ENCODE measurements at places on chromosomes 3 and 15.

GRCh38 chr3:18825665-18826064 lies 322.6 kb upstream of the KCNH8 start:
- no peak for DNase-seq

- no peak for DNase-seq
Observed at GRCh38 chr3:134857356-134857755, 62.3 kb downstream of the EPHB1 start.

- DNase-seq = no peak
Observed at GRCh38 chr15:82945326-82945725, 7.2 kb downstream of the HOMER2 start.

DNA sequence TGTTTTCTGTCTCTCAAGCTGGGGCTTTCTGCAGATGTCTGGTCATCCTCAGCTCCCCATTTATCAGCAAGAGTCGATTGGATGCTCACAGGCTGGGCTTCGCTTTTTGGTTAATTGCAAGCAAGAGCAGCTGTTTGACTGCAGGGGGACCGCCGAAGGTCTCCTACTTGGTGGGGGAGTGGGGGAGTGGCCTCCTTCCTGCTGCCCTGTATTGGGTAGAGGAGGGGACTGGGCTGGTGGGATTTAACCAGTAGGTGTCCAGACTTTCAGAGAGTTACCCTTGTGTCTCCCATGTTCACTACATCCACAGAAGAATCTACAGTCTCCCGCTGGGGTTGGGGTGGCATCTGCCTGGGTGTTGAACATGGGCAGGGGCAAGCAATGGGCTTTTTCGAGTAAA lies 78.7 kb downstream of the PLXNA1 start:
- DNase-seq = no peak

DNA sequence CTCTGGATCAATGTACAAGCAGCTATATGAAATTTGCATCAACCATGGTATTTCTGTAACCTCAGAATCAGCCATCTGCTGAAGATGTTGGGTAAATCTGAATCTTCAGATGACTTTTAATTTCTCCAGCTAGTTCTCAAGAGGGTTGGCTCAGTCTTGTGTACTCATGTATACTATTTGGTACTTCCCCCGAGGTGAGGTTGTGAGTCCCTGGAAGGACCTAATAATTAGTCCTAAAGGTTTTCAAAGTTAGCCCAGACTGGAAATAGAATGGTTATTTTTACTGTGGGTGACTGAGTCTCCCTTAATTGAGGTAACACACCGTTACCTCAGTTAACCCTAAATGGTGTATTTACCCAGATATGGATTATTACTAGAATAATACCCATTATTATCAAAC lies 104.3 kb upstream of the THSD4 start:
- DNase-seq = no peak

- DNase-seq = no peak
Observed at GRCh38 chr3:13167064-13167743, 94.0 kb upstream of the IQSEC1 start.

Measured in gastrocnemius medialis (tissue), 4 donors.